Hematopoietic multipotent progenitor cell treated with erythropoietin and hydrocortisone succinate and interleukin-3 and kit ligand, for 6 days (in vitro differentiated cells): ENCODE measurements at places on chromosomes 5 and 9.
A peak's percentile ranks its signal among the peaks of the same experiment; 100 is the strongest.

- DNase-seq, result peak; percentile 92
Observed at GRCh38 chr9:130320723-130321481, 55.3 kb downstream of the HMCN2 start.

- DNase-seq, result no peak
Observed at GRCh38 chr9:20224756-20225155, 397.5 kb downstream of the MLLT3 start.

DNA sequence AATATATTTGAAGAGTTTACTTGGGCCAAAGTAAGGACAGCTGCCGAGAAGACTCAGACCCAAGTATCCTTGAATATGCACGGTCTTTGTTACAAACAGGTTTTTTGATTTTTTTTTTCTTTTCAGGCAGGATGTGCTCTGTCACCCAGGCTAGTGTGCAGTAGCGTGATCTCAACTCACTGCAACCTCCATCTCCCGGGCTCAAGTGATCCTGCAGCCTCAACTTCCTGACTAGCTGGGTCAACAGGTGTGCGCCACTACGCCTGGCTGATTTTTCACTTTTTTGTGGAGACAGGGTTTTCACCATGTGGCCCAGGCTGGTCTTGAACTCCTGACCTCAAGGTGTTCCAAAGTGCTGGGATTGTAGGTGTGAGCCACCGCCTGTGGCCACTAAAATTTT is 27.4 kb downstream of the JMY start:
- no peak for DNase-seq

- DNase-seq, result no peak
Observed at GRCh38 chr5:112382886-112383285, 36.2 kb downstream of the EPB41L4A start.

- DNase-seq, result peak; percentile 53
Observed at GRCh38 chr9:28774433-28775235, 1201.4 kb upstream of the C9orf72 start.

DNA sequence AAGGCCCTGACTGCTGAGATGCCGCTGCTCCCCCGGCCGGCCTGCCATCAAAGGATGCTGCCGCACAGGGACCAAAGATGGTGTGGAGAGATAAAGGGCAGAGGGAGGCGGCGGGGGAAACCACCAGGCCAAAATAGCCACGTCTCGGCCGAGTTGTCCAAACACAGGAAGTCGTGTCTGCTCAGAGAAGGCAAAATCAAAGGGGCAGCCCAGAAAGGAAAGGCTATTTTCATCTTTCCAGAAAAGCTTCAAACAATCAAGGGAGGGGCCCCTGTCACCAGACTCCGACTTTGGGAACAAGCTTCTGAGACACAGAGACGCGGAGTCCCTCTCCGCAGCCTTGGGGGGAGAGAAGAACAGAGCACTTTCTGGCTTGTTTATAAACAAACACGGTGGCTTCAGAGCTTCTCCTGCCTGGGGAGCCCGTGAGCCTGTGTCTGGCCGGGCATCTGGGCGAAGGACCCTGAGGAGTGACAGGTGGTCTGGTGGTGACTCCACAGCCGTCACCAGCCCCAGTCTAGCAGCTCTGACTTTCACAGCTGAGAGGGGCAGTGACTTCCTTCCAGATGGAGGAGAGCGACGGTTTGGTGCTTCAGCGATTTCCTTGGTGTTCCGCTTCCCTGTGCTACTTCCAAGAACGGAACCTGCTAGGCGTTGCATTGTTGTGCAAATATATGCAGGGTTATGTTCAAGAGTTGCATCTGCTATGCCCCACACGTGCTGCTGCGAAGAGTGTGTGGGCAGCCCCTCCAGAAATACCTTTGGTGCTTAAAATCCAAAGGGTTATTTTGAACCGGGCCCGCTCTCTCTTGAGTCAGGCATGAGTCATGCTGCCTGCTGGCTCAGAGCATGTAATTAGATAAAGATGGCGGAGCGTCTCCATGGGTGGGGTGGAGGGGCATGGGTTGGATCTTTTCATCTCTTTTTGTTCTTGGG is 24.0 kb downstream of the ADAMTSL2 start:
- peak; percentile 56 for DNase-seq

GRCh38 chr9:17837965-17838364 is 259.1 kb downstream of the SH3GL2 start:
- peak; percentile 13 for DNase-seq

- DNase-seq, result no peak
Observed at GRCh38 chr9:129362287-129363000, 184.4 kb upstream of the IER5L start.

DNA sequence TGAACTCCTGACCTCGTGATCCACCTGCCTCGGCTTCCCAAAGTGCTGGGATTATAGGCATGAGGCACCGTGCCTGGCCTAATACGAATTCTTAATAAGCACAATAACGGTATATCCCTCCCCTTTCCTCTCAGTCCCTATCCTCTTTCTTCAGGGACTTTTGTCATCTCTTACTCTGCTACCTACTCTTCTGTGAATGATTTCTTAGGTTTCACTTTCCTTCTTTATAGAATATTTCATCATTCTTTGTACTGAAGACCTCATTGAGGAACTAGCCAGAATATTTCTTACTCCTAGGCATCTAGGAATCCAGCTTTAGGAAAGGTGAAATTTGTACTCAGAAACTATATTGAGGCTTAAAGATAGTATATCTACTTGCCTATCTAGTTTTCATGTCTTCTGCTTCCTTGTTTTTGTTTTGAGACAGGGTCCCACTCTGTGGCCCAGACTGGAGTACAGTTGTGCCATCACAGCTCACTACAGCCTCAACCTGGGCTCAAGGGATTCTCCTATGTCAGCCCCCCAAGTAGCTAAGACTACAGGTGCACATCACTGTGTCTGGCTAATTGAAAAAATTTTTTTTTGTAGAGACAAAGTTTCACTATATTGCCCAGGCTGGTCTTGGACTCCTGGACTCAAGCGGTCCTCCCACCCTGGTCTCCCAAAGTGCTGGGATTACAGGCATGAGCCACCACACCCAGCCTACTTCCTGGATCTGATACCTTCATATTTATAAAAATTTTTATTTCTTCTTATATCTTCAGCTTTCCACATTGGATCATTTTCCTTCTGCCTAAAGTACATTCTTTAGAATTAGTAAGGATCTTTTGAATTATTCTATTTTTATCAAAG is 69.7 kb downstream of the GPBP1 start:
- no peak for DNase-seq

DNA sequence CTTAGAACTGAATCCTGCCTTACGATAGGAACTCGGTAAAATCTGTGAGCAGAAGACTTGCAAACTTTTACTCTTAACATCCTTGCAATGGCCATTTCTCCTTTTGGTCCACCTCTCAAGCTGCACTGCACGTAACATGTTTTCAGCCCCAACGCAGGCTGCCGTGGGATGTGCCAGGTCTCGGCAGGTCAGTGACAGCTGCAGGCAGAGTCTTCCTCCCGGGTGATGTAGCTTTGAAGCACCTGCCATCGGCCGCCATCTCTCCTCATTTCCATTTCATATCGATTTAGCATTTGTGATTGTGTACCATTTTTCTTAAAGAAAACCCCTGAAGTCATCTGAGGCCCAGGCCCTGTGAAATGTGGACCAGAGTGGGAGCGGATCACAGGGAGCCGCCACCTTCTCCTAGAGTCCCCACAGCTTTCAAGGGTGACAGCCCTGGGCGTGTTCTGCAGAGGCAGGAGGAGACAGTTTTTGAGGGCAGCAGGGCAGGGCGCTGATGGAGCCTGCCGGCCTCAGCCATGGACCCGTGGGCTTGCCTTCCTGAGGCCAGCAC is 25.8 kb upstream of the LPCAT1 start:
- DNase-seq, result no peak

GRCh38 chr9:127426756-127427155 is 2.6 kb downstream of the ZNF79 start:
- DNase-seq, result no peak

DNA sequence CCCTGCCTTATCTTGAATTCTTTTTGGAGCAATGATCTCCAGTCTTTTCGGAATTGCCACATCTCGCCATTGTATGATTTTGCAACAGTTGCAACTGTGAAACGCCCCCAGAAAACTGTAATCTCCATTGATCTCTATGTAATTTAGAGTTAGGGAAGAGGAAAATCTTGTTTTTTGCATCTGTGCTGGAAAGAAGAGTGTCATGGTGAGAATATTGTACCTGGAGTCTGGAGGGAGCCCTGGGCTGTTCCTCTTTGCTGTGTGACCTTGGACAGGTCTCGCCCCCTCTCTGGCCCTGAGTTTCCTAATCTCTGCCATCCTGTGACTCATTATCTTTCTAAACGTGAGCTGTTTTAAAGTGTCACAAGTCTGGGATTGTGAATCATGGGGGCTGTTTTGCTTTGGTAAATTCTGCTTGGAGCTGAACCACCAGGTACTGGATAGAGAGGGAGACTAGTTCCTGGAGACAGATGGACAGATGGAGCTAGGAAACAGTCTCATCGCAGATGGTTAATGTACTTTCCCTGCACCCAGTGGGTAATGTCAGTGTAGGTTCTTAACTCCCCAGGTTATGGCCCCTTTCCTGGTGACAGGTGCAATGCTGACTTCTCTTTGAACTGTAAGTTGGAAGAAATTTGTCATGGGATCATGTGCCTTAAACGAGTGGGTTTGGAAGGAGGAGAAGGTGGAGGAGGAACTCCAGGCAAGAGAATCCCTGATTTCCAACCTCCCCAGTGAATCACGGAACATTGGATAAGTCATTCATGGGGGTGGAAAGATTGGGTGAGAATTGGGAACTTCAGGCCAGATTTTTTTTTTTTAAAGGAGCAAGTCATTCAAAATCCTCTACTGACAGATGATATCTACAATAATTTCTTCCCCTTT is 19.6 kb downstream of the PPARGC1B start:
- DNase-seq, result no peak

- DNase-seq, result no peak
Observed at GRCh38 chr9:69485466-69485865, 160.5 kb downstream of the ENTREP1 start.

DNA sequence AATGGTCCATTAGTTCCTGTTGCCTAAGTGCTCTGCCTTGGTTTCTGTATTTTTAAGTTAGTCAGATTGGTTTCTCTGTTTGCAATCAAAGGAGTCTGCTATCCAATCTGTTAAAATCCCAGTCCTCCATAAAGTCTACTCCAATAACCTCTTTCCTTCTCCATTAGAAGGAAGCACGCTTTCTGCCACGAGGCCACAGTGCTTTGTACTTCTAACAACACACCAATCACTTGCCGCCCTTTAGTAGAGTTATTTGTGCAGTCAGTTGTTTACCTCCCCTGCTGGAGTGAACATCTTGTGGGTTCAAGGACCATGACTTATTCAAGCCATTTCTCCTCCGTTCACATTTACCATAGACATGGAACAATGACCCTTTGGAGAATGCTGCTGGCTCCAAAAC is 69.0 kb downstream of the GLRA1 start:
- DNase-seq, result no peak

GRCh38 chr5:170571875-170572852 is 68.3 kb downstream of the KCNIP1 start:
- no peak for DNase-seq

- DNase-seq, result no peak
Observed at GRCh38 chr9:113538701-113539430, 75.3 kb downstream of the RGS3 start.

DNA sequence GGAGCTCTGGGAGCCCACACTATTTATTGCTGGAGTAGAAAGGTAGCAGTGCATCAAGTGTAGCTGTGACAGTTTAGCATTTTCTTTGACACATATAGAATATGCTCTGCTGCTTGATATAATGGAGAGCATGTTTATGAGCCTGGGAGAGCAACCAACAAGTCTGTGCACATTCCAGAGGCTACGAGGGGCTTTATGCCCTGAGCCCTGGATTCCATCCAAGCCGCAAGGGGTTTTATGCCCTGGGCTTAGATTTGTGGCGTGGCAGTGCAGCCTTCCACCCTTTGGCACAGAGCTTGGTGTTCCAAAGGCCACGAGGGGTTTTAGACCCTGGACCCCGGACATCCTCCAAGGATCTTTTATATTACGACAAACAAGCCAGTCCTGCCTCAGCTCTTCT is 14.6 kb downstream of the CDH6 start:
- no peak for DNase-seq

GRCh38 chr5:3793162-3793561 is 197.5 kb downstream of the IRX1 start:
- no peak for DNase-seq

DNA sequence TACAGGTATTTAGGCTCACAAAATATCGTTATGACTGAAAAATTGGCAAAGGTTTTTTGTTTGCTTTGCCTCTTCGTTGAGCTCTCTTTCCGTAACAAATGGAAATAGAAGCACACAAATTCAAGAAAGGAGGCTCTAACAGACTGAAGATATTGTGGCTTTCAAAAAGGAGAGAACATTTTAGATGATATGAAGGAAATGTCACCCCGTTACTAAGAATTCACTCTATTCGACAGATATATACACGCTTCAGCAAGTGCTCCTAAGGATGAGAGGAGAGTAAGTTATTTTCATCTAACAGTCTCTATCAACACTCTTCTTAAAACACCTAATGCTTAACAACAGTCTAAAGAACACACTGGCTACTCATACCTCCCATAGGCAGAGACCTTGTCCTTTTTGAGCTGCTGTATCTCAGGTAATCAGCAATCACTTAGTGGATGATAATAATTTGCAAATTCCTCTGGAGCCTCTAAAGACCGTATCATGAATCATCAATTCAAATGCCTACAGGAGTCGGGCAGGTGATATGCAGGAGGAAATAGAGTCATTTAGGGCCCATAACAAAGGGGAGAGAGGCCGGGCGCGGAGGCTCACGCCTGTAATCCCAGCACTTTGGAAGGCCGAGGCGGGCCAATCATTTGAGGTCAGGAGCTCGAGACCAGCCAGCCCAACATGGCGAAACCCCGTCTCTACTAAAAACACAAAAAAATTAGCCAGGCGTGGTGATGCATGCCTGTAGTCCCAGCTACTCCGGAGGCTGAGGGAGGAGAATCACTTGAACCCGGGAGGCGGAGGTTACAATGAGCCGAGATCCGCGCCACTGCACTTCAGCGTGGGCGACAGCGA is 1.4 kb upstream of the HSDL2 start:
- DNase-seq, result peak; percentile 35
